Liver (tissue), 10 donors: ENCODE measurements at places on chromosomes 1 and 21. TPM values are rescaled to one million over a fixed set of nuclear protein-coding genes. Genes with fewer than 3 reads are reported as not detected.

- DNase-seq: no peak
These were observed 313.0 kb downstream of the RWDD3 start for GRCh38 chr1:95547005-95547404.

DNA sequence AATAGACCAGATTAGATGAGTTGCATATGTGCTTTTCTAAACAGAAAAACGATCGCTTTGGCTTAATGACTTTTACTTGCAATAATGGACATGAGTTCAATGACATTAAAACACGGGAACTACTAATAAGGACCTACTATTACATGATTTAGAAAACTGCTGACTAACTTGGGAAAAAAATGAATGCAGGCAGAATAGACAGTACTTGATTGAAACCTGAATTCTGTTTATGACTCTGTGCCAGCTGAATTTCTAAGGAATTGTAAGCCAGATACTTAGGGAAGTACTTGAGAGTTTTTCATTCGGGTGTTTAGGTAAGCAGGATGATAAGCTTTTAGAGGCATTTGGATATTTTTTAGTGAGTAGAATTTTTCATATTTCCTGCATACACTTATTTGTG, 12.0 kb downstream of the ADGRL2 start:
- no peak for DNase-seq

DNA sequence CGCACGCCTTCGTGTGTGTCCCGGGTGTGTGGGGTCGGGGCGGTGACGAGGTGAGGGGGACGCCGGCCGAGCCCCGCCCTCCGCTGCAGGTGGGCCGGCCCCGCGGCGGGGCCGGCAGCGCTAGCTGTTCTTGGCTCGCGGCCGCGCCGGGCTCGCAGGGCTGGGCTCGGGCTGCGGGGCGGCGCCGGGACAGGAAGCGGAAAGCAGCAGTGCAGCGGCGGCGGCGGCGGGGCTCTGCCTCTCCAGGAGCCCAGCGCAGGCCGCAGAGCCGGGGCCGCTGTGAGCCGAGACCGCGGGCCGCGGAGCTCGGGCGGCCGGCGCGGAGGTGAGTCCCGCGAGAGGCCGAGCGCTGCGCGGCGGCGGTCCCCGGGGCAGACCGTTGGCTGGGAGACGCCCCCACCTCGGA, at the start of gene VANGL1:
VANGL1 (plus strand) TSS at position 209 of the 406 bp plus-strand sequence. CDS start 9,444 bp downstream, outside the sequence.
- DNase-seq: peak; percentile 75

- DNase-seq: no peak
These were observed 113.0 kb downstream of the SYT2 start for GRCh38 chr1:202597090-202597761.

- DNase-seq: no peak
These were observed 21.6 kb upstream of the VPS13D start for GRCh38 chr1:12208271-12208670.

DNA sequence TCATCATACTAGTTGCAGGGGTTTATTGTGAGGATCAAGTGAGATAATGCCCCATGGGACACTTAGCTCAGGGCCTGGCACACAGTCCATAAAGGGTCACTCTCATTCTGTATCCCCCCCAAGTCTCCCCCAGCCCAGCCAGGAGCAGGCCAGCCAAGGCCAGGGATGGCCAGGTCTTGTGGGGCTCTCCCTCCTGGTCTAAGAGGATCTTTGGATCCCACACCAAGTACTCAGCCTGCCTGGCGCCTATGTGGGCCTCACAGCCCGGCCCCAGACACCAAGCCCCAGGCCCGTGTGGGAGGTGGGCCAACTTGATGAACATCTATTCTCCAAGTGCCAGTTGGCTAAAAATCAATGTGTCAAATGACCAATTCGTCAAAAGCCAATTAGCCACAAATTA, 117.8 kb downstream of the GLIS1 start:
- no peak for DNase-seq

DNA sequence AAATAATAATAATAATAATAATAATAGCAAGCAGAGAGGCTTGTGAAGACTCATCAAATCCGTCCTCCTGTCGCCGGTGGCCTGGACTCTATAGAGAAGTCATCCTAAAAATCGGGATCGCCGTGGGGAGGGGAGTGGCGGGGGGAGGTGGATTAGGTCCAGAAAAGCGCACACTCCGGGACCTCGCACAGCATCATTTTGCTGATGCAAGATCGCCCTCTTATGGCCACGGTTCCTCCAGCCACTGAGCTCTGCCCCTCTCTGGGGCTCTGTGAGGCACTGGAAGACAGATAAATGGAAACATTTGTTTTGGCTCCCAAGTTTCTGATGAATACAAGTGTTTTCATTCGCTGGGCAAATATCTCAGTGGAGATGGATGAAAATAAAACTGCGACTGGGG, 612.0 kb downstream of the MATN1 start:
- DNase-seq: peak; percentile 47

GRCh38 chr1:37234941-37235418, 200.7 kb upstream of the GRIK3 start:
- no peak for DNase-seq

- no peak for DNase-seq
These were observed 1.1 kb downstream of the ARHGAP30 start for GRCh38 chr1:161068306-161069234.

- no peak for DNase-seq
These were observed 5.1 kb upstream of the EPS8L3 start for GRCh38 chr1:109768820-109769219.

DNA sequence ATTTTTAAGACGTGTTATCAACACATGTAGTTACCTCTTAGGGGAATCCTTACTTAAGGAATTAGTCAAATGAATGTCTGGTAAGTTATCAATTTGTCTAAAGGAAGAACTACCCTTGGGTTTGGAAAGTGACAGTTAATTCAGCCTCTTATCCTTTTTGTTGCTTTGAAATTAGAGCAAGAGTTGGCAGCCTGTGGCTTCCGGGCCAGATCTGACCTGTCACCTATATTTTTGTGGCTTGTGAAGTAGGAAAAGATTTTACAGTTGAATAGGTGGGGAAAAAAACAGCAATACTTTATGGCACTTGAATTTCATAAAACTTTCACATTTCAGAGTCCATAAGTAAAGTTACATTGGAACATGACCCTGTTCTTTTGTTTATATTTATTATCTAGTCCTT, 5.5 kb downstream of the MRPS6 start:
- DNase-seq: no peak

DNA sequence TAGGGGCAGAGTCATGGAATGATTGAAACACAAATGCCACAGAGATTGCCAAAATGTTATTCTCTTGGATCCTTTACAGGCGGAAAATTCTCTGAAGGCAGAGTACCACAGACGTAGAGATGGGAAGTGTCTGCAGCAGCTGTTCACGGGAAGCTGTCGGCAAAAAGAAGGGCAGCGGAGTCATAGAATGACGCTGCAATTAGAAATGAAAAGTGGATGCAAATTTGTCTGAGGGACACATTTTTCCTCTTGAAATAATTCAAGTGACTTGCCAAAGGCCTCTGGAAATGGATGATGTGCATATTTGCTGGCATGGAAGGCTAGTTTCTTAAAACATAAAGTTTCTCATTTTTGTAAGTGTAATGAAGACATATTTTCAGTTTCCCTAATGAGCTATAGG, 77.5 kb upstream of the PLD5 start:
- no peak for DNase-seq

- no peak for DNase-seq
These were observed 38.9 kb downstream of the ATP1A1 start for GRCh38 chr1:116411784-116412479.

DNA sequence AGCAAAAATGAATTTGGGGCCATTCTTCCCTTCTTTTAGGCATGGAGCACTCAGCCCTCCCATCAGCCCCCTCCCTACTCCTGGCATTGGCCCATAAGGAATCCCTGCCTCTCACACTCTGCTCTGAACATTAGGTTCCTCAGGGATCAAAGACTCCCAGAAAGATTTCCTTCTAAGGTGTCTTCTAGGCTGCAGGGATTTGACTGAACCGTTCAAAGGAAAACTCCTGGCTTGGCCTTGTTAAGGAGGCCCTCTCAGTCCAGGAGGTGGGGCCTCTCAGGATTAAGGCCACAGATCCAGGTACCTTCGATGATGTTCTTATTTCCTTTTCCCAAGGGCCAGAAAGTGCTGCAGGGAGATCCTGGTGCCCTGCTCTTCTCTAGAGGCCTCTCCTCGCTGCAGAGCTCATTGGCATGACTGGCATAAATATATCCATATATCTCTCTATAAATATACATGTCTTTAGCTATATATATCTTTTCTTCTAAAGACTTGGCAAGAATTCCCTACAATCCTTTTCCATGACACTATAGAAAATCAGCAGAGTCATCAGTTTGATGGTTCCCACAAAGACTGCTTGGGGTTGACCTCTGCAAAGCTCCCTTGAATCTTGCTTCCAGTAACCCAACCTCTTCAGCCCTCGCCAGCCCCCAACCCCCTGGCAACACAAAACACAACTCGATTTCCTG, 59.1 kb downstream of the PLXNA2 start:
- no peak for DNase-seq

- no peak for DNase-seq
These were observed 27.8 kb upstream of the PHGDH start for GRCh38 chr1:119683893-119684292.

DNA sequence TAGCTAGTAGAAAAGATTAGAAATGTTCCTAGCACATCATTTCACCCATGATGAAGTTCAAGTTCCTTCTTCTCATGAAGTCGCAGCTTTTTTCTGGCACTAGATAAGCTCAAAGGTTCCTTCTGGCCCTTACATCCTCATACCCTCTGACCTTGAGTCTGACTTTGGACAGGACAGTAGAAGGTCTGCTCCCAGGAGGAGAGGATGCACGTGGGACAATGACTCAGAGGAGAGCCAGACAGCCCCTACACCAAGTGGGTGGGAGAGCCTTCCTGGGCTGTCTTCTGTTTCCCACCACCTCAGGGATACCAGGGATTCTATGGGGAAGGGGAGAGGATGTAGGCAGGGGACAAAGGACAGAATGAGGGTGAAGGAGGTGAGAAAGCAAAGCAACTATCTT, 86.0 kb downstream of the HHIPL2 start:
- no peak for DNase-seq

DNA sequence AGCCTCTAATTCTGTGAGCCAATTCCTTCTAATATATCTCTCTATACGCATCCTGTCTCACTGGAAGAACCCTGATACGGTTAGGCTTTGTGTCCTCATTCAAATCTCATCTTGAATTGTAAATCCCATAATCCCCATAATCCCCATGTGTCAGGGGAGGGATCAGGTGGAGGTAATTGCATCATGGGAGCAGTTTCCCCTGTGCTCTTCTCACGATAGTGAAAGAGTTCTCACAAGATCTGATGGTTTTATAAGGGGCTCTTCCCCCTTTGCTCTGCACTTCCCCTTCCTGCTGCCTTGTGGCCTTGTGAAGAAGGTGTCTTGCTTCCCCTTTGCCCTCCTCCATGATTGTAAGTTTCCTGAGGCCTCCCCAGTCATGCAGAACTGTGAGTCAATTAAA, 116.1 kb downstream of the MRPS6 start:
- no peak for DNase-seq

Gene LCE2B
- polyA plus RNA-seq: not detected

Gene ACTL8
- not detected for polyA plus RNA-seq

Gene SLC16A4
- 1.4 TPM for polyA plus RNA-seq

Gene BCAN
- polyA plus RNA-seq: 0.02 TPM

Gene ADORA3
- 0.97 TPM for polyA plus RNA-seq

Gene TMPRSS2
- 4.6 TPM for polyA plus RNA-seq

Gene TAS1R1
- not detected for polyA plus RNA-seq

Gene TMCO1
- 87.4 TPM for polyA plus RNA-seq
